H54 (cell line): ENCODE measurements at places on chromosomes 2 and 18.
A peak's percentile ranks its signal among the peaks of the same experiment; 100 is the strongest.

- no peak for DNase-seq
These were observed 122.0 kb downstream of the WDSUB1 start for GRCh38 chr2:159164457-159164911.

DNA sequence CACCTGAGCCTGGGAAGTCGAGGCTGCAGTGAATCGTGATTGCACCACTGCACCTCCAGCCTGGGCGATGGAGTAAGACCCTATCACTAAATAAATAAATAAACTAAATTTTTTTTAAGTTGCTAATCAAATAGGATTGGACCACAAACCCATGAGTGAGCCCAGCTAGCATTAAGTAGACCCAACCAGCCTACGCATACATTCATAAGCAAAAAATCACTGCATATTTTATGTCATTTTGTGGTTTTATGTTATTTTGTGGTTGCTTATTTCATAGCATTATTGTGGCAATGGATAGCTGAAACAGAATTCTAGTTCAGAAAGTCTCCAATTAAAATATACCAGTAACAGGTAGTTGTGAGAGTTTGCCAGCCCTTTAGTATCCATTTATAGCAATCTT, 29.1 kb upstream of the ZC3H15 start:
- peak; percentile 4 for DNase-seq

- DNase-seq: no peak
These were observed 84.6 kb downstream of the MAIP1 start for GRCh38 chr2:200039724-200040650.

- no peak for DNase-seq
These were observed 148.6 kb upstream of the KCNJ3 start for GRCh38 chr2:154549869-154550268.

DNA sequence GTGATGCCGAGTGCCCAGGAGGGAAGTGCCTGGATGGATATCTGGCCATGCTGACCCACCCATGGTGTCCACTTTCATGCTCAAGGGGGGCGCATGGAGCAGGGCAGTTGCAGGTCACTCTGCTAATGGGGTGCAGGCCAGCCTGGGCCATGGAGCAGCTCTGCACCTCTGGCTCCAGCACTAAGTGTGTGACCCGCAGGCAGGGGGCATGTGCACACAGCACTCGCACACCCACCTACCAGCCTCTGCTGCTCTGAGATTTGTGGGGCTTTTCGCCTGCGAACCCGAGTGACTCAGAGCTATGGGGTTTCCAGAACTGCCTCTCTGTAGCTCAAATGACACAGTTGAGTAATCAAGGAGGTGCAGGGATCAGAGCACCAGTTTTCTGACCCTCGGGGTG, 66.2 kb downstream of the CYP26B1 start:
- DNase-seq: no peak

GRCh38 chr2:44941551-44942234, at the start of gene SIX3:
Gene SIX3, plus strand, starts transcription at chr2:44941702. Its CDS starts 403 bp downstream, at chr2:44942105.
- DNase-seq: no peak

GRCh38 chr2:44713170-44713569, 228.3 kb upstream of the SIX3 start:
- DNase-seq: no peak

- no peak for DNase-seq
These were observed 358.9 kb upstream of the ATP5MC3 start for GRCh38 chr2:175540421-175540820.

DNA sequence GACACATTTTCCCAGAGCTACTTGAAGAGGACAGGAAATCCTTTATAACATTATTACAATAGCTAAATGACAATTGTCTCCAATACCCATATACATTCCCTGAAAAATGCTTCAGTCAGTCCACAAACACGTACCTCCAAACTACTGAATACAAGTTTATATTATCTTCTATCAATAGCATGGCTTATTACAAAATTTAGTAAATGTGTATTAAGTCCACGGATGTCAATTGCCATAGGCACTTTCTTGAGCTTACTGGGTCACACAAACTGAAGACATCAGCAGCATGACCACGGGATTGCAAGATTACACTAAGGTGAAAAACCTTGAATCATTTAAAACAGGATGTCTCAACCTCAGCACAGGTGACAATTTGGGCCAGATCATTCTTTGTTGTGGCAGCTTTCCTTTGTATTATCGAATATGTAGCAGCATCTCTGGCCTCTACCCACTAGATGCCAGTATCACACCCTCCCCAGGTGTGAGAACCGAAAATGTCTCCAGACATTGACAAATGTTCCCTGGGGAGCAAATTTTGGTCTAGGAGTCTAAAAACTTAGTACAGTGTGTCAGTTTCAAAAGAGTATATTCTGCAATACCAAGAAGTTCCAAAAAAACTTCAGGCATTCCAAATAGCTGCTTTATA, 1.4 kb downstream of the MBD2 start:
- no peak for DNase-seq

- DNase-seq: no peak
These were observed 991.0 kb upstream of the CHAC2 start for GRCh38 chr2:52776571-52776970.

GRCh38 chr2:163610817-163611556, 124.8 kb downstream of the FIGN start:
- DNase-seq: no peak

- no peak for DNase-seq
These were observed 713.7 kb downstream of the ADCYAP1 start for GRCh38 chr18:1618364-1618763.

- no peak for DNase-seq
These were observed 10.9 kb upstream of the PRKCE start for GRCh38 chr2:45640576-45640975.

DNA sequence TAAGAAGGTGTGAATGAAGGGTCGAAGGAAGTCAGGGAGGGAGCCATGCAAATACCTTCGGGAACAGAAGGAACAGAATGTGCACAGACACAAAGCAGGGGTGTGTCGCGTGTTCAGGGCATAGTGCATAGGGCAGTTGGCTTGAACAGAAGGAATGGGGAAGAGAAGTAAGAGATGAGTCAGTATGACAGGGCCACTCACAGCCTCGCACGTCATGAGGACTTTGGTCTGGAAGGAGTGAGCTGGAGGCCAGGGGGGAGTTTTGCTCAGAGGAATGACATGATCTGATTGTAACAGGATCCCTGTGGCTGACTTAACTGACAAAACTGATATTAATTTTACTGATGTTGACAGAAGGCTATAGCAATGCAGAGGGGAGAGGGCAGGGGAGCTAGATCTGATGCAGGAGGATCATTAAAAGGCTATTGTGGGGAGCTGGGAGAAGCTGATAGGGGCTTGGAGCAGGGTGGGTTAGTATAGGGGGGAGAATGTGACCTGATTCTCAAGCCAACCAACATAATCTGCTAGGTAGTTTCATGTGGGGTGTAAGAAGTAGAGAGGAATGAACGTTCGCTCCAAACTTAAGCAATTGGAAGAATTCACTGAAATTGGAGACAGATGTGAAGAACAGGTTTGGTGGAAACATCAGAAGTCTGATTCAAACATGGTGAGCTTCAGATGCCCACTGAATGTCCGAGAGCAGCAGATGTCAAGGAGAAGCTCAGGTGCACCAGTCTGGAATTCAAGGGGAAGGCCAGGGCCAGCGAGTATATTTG, 60.4 kb upstream of the COPS8 start:
- DNase-seq: peak; percentile 39

GRCh38 chr2:119282146-119282995, 58.7 kb downstream of the STEAP3 start:
- no peak for DNase-seq

DNA sequence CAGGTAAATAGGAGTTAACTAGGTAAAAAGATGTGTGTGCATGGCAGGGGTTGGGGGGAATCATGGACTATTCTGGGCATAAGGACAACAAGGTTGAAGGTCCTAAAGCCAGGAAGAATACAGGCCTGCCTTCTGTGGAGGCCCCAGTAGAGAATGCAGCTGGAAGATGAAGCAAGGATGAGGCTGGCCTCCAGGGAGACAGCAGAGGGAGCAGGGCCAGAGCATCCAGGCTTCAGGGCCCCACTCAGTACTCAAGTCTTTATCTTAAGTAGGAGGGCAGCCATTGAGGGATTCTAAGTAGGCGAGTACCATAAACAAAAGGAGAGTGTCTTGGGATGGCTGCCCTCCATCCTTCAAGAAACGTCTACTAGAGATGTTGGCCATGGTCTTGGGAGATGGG, 101.8 kb upstream of the APCDD1 start:
- no peak for DNase-seq

- DNase-seq: no peak
These were observed 3.1 kb downstream of the PKDCC start for GRCh38 chr2:42050703-42051542.

DNA sequence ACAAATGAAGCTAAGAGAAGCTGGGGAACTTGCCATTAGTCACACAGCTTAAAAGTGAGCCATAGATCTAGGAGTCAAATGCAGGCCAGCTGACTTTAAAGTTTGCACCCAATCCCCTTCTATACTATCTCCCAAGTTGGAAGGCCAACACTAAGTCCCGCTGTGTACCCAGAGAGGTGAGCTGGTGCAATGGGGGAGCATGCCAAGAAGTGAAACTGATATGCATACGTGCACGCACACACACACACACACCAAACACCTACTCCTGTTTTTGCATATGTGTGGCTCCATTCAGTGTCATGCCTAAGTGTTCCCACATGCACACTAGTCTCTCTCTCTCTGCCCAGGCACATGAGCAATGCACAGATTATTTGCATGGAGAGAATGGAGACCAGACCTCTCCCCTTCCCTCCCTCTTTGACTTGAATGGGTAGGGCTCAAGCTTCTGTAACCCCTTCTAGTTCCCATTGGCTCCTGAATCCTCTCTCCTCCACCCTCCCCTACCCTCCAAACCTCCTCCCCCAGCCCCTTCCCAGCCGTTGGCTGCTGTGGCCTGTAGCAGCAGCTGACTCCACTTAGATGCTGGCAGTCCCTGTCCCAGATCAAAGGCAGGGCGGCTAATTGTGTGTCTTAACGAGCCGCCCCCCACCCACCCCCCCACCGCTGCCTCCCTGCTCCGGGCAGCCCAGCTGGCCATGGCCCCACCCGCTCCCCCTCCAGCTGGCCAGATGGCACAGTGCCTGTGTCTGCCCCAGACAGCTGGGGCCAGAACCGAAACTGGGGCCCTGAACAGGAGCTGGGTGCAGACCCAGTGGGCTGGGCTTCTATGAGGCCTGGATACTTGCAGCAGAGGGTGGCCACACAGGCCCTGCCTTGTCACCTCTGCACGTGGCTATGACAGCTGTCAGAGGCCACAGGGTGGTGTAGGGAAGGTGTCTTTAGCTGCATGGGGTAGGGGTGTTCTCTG, 5.6 kb downstream of the WNT10A start:
- DNase-seq: no peak

DNA sequence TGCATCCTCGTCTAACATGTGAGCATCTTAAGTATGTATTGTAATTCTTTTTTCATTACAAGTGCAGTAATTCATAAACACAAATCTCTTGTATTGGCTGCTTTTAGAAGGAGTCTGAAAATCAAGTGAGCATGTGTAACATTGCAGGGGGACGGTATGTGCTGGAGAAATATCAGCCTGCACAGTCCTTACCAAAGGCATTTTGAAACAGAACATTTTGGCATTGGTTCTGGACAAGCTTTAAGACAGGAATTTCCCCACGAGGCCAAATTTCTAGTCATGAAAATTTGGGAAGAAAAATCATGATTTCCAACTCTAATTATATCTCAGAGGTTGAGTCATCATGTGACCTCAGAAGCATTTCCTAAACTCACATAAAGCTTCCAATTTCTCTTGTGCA, 24.7 kb upstream of the NRP2 start:
- DNase-seq: no peak

DNA sequence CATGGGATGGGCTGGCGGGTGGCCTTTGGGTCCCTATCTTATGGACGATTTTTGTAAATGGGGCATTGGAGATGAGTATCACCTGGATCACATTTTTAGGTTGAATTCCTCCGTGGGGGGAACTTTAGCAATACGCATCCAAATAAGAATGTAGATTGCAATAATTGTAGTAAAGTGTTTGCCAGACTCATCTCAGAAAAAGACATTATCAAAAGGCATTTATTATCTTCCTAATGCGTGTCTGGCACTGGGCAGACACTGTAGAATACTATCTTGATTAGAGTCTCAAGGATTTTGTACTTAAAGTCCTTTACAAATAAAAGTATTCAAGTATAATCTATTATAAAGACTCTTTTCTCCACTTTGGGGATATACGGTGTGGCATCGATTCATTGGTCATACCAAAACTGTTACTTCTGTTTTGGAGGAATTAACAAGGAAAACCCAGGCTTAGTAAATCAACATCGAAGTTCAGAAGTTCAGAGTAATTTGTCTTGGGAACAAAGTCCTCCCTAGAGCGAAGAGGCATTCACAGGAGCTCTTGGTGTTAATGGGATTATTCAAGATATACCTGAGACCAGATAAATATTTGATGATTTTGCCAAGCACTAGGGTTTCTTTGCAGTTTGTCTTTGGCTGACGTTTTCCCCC, 578 bp upstream of the ACKR3 start:
- no peak for DNase-seq

DNA sequence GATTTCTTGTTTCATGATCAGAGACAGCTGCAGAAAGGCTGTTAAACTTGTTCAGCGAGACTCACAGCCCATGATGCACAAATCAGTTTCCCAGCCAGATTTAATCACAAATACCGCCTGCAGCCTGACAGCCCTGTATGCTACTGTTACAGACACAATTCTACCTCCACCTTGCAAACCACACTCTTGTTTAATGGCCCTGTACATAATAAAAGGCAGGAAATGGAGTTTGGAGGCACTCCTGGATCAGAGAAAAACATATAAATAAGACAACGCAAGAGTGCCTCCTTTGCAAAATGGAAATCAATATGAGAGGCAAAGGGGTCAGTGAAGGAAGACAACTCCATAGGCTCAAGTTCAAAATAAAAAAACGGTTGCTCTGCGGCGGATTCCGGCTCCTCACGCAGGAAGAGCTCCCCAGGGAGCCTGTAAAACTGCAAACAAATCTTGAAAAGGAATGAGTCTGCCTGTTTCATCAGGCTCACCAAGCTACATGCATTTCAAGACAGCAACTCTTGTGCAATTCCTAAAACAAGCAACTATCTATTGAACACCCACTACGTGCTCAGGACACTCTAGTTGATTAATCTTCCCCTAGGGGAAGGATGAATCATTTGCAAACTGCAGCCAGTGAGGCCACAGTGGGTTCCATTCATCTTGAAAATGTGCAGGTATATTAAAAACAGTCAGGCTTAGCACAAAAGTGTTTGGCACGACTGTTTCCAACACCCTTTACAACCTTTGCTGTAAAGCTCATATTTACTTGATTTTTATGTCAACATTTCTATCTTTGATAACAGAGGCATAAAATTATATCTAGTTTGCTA, 37.5 kb downstream of the TBC1D8 start:
- peak; percentile 55 for DNase-seq

DNA sequence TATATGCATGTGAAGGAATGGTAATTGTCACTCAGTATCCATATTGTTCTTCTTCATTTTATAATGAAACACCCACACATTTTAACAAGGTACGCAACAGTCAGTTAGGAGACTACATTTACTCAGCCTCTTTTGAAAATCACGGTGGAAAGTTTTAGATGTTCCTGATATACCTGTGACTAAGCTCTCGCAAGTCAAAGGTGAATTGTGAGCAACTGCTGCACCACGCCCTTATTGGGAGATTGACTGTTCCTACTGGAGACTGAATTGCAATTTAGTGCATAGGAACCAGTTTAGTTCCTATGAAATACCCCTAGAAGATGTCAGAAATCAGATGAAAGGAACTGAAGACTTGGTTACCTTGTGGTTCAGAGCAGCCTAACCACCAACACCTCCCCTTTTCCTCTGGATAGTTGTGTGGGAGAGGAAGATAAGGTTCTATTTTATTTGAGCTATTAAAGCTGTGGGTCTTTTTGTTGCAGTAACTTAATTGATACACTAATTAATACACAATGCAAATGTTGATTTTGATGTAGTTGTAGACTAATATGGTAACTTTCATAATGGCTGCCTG, 1280.5 kb upstream of the CDH2 start:
- DNase-seq: no peak

- no peak for DNase-seq
These were observed 155.2 kb downstream of the IRS1 start for GRCh38 chr2:226644399-226644865.
